GM13977 (cell line): ENCODE measurements at places on chromosomes 1 and 21.

GRCh38 chr1:41537251-41537650 lies 52.8 kb upstream of the EDN2 start:
- DNase-seq = no peak

- DNase-seq = no peak
Observed at GRCh38 chr1:40592107-40592803, 60.8 kb downstream of the ZNF684 start.

GRCh38 chr1:222071387-222071786 lies 329.5 kb upstream of the DUSP10 start:
- DNase-seq = no peak

DNA sequence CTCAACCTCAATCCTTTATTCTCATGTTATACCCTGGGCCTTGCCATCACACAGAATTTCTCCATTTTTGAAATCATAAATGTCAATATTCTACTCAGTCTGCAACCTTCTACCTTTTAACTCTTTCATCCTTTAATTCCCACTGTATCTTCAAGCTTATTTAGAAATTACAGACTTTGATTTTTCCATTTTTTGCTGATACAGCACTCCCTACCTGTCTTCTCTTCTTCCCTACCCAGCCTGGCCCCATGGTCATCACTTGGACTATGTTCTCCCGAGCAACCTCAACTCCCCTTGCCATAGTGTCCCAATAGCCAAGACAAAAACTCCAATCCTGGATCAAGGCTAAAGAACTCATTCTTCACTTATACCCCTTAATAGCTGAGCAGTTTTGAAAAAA lies 14.6 kb downstream of the WARS2 start:
- no peak for DNase-seq

GRCh38 chr1:169698976-169699375 lies 12.4 kb downstream of the SELL start:
- DNase-seq = no peak

DNA sequence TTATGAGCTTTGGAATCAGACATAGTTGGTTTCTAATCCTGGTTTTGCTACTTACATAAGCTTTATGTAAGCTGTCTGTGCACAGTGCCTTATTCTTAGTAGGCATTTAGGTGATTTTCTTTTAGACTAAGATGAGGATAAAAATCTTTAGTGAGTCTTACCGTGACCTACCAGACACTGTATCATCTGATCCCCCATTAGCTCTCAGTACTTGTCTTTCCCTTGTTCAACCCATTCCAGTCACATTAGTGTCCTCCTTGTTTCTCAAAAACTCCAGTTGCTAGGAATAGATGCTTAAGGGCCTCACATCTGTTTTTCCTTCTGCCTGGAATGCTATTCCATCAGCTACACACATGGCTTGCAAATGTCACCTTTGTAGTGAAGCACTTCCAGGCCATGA lies 18.8 kb downstream of the PPP1R12B start:
- no peak for DNase-seq

DNA sequence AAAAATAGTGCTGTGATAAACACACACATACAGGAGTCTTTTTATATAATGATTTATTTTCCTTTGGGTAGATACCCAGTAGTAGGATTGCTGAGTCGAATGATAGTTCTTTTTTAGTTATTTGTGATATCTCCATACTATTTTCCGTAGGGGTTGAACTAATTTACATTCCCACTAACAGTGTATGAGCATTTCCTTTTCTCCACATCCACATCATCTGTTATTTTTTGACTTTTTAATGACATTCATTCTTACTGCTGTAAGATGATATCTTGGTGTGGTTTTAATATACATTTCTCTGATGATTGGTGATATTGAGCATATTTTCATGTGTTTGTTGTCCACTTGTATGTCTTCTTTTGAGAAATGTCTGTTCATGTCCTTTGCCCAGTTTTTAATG lies 78.3 kb downstream of the NIBAN1 start:
- no peak for DNase-seq
